ENCODE measurements at places on chromosomes 5 and 9.

DNA sequence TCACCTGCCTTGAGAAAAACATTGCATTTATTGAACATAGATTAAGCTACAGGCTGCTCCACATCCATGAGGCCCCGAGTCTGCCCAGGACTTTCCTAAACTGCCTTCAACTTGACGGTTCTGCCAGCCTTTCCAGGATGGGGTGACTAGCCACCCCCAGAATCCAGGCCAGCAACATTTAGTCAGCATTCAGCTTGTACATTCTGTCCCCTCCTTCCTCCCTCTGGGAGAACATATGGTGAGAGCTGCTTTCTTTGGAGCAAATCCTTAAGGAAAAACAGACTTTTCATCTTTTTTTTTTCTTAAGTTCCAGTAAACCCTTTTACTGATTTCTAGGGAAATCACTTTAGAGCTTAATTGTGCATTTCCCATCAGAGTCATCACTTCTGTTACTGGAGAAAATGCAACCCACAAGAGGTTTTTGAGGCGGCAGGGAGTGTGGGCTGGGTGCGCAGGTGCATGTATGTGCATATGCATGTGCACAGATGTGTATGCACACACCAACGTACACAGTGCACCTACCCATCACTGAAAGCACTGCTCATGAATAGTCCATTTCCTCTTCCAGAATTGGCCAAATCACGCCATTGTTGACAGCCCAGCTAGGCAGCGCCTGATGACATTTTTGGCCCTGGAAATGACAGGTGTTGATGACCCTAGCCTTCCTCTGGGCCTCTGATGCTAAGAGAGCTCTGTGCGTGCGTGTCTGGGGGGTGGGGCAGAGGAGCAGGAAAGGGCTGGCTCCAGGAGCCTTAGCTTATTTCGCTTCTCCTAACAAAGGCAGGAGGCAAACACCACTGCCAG is 145.6 kb downstream of the HSD17B3 start:
- DNase-seq = no peak

DNA sequence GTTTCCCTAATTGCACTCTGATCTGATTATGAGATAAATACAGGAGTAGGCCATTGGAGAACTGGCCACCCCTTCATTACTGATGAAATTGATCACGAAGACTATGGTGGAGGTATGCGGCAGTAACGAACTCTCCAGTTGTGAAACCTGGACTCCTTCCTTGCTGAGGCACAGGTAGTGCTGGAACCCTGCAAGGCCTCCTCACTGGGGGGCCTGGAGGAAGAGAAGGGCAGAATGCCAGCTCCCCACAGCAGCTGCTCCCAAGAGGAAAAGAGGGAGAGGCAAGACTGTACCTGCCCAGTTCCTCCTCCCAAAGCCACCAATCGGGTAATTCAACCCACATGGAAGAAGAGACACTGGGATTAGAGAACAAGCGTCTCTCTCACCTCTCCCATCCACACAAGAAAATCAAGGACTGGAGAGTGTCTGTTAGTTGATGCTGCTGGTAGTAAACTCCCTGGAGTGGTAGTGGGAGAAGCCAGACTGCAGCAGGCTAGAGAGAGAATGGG is 19.1 kb upstream of the TRIO start:
- DNase-seq = no peak

DNA sequence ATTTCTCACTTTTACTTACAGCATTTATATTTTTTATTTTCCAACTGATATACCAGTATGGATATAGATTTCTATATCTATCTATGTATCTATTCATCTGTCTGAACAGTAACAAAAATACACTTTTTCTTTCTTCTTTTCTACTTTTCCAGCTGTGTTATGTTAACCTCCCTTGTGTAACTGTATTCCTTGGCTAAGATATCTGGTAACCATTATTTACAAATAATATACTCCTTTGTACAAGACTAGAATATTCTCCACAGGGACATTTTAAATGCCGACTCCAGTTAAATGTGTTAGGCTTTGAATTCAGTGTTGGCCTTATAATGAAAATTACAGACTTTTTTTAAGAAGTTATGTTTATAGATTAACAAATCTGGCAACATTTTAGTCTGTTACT is 168.7 kb downstream of the XRCC4 start:
- DNase-seq = no peak

DNA sequence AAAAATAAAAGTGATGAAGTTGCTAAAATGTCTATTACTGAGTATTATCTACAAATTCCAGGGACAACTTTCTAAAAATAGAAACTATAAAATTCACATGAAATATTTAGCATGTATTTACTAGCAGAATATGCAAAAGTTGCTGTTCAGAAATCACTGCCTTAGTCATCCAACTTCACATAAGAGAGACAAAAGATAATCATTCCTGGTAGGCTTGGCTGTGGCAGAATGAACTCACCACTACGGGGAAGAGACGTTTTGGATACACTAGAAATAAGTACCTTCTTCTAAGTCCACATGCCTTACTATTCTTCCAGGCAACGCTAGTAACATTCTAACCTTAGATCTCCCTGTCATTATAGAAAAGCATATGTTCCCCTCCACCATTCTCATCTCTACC is 272.2 kb downstream of the BNC2 start:
- no peak for DNase-seq

DNA sequence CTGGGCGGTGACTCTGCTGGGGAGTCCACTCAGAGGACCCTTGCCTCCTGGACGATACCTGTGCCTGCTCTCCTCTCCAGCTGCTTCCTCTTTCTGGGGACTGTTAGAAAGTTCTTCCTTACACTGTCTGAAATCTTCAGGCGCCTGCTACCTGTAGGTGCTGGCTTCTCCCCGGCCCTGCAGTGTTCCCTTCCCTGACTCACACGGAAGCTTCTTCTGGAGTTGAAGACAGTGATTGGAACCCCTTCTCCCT is 562 bp downstream of the GSN start:
- no peak for DNase-seq

GRCh38 chr5:143931476-143931875 is 119.5 kb downstream of the HMHB1 start:
- DNase-seq = no peak

DNA sequence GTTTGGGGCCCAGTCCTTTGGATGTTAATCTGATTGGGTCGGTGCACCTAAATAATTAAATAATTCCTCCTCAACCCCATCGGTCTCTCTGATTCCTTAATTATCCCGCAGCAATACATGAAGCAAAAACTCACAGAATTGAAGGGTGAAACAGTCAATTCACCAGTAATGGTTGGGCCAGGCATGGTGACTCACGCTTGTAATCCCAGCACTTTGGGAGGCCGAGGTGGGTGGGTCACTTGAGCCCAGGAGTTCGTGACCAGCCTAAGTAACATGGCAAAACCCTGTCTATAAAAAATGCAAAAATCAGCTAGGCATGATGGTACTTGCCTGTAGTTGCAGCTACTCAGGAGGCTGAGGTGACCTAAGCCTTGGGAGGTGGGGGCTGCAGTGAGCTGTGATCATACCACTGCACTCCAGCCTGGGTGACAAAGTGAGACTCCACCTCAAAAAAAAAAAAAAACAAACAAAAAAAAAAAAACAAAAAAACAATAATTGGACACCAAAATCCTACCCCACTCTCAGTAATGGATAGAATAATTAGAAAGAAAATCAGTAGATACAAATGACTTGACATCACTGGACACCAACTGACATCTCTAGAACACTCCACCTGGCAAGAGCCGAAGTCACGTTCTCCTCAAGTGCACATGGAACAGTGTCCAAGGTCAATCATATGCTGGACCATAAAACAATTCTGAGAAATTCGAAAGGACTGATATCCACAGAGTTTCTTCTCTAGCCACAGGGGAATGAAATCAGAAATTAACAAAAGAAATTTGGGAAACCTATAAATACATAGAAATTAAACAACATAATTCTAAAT is 5.3 kb downstream of the ABO start:
- no peak for DNase-seq

DNA sequence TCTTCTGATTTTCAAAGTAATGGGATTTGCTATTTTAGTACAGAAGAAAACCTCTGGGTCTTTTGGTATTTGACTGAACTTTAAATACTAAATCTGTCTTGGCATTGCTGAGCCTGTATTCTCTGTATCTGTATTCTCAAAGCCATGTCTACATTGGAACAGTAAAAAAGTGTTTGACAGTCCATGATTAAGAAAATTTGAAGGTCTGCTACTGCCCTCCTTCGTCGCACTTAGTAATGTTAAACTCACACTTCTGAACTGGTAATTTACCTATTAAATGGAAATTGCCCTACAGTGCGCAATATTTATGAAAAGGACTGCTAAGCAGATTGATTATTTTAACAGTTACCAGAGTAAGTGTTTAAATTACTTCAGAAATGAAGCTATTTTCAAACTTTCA is 165.7 kb upstream of the SMC2 start:
- DNase-seq = no peak

DNA sequence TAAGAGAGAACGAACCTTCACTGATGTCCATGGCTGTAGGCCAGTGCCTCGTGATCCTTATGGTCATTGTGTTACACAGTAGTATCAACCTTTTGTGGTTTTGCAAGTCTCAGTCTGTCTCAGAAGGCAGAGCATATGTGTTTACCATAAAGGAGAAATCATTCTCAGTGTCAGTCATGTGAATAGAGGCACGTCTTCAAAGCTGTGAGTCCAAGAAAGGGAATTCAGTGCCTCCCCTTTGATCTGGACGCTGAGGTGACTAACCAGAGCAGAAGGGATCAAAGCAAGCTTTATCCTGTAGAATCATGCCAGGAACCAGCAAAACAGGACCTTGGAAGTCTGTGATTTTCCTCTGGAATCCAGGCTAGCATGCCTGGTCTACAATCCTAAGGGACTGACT is 433.9 kb downstream of the DNAH5 start:
- DNase-seq = peak; percentile 88

GRCh38 chr5:78320401-78320800 is 25.9 kb upstream of the AP3B1 start:
- DNase-seq = no peak

GRCh38 chr9:4263591-4263990 is 36.3 kb downstream of the GLIS3 start:
- no peak for DNase-seq

DNA sequence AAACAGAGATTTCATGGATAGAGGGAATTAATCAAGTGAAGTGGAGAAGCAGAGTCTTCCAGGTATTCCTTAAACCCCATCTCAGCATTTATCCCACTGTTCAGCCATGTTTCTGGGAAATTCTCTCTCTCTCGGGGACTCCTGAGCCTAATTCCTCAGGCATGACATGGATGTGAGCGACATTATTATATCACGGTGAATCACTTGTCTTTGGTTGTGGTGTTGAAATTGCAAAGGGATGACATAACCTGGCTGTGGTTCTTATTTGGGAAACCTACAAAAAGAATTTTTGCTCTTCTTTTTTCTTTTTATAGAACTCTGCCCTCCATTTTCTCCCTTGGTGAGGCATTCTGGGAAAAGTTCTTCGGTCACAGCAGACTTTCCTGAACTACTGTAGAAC is 457.9 kb upstream of the PTGER4 start:
- no peak for DNase-seq

GRCh38 chr5:33738967-33739366 is 152.8 kb downstream of the ADAMTS12 start:
- DNase-seq = no peak

GRCh38 chr5:4881366-4882002 is 258.6 kb upstream of the ADAMTS16 start:
- DNase-seq = no peak

- DNase-seq = no peak
Observed at GRCh38 chr5:64532212-64532611, 26.4 kb downstream of the RGS7BP start.

- DNase-seq = no peak
Observed at GRCh38 chr5:113319256-113320053, 115.3 kb downstream of the TSSK1B start.

DNA sequence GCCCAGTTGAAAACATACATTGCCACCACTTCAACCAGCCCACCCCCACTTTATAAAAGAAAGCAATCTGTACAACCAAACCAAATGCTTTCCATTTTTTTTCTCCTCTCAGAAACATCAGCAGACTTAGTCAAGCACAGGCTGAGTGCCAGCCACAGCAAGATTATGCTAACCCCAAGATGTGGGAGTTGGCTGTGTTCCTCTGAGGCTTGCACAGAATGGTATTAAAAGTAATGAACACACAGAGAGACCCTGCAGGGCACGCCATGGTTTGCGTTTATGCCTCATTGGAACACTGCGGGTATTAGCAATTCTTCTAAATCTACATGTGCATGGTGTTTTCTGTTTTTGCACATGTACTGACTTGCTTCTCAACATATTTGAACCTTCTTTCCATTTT is 419.9 kb upstream of the GRAMD2B start:
- no peak for DNase-seq

DNA sequence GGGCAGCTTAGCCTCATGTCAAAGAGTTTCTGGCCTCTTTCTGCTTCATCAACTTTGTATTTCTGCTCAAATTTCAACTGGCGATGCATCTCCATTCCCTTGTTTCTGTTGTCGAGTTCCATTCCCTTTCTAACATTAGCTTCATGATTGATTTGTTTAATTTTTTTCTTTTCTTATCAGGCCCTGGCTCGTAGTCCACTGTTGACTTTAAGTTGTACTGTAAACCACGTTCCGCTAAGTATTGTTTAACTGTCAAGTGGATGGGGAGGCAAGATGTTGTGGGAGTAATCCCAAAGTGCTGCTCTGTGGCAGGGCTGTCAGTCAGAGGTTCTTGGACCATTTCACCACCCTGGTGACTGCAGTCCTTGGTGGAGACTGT is 309.1 kb downstream of the PSAT1 start:
- no peak for DNase-seq

DNA sequence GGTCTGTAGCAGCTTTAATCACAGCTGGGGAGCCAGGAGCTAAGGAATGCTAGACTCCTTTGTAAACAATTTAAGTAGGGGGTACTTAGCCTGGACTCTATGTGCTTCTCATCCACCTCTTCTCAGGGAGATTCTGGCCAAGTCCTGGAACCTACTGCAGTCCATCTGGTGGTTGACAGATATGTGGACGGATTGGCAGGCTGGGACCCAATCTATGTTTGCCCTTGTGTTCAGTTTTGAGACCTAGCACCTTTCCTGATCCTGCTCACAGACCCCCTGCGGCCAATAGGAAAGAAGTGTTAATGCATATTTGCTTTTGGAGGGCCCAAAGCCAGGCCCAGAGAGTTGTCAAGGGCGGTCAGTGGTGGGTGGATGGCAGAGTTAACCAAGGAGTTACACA is 6.4 kb downstream of the SLC22A5 start:
- peak; percentile 28 for DNase-seq

DNA sequence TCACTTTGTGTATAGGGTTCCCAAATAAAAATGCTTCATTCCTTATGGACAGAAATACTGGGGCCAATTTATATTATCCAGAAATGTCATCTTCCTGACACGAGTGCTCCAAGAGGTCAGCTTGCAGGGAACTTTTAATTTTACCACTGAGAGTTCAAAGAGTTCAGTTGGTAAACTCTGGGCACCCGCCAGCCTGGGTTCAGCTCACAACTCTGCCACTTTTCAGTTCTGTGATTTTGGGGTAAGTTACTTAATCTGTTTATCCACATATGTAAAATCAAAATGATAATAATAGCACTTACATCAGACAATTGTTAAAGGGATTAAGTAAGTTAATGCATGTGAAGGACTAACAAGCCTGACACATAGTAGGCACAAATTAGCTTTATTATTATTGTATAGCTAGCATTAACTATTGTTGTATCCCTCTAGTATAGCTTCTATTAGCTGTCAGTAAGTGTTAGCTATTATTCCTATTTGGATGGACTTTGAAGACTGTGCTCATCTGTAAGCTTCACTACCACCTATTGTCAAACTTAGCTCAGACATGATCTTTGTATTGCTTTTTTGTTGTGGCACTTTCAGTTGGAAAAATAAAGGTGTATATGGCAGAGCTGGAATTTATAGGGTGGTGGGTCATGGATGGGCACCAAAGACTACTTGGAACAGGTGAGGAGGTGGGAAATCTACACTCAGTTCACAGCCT is 1.6 kb downstream of the MEGF10 start:
- no peak for DNase-seq
